Fibroblast of villous mesenchyme (primary cell): ENCODE measurements at places on chromosomes 4 and X. TPM values are rescaled to one million over a fixed set of nuclear protein-coding genes. Genes with fewer than 3 reads are reported as not detected.

BST1 gene
- 19.9 and 37.7 TPM in 2 replicates for total RNA-seq

OPHN1 gene
- 9.0 and 13.0 TPM in 2 replicates for total RNA-seq

RIBC1 gene
- 0.32 and 0.43 TPM in 2 replicates for total RNA-seq

AFF2 gene
- total RNA-seq: 0.32 TPM in 1 of 2 replicates, not detected in the other

TMSB15A gene
- 1.7 and 3.9 TPM in 2 replicates for total RNA-seq

GABRE gene
- total RNA-seq: 24.2 and 50.1 TPM in 2 replicates

TEX11 gene
- total RNA-seq: not detected in 2 replicates

GRIA2 gene
- 1.9 TPM in 1 of 2 replicates, not detected in the other for total RNA-seq

UGT2B17 gene
- not detected in 2 replicates for total RNA-seq

- no peak for DNase-seq
Measured at GRCh38 chr4:91958596-91958995, 345.2 kb upstream of the GRID2 start.

GRCh38 chr4:20362148-20362547 lies 110.4 kb downstream of the SLIT2 start:
- DNase-seq: no peak

- DNase-seq: no peak
Measured at GRCh38 chr4:184030036-184030435, 124.9 kb downstream of the STOX2 start.

DNA sequence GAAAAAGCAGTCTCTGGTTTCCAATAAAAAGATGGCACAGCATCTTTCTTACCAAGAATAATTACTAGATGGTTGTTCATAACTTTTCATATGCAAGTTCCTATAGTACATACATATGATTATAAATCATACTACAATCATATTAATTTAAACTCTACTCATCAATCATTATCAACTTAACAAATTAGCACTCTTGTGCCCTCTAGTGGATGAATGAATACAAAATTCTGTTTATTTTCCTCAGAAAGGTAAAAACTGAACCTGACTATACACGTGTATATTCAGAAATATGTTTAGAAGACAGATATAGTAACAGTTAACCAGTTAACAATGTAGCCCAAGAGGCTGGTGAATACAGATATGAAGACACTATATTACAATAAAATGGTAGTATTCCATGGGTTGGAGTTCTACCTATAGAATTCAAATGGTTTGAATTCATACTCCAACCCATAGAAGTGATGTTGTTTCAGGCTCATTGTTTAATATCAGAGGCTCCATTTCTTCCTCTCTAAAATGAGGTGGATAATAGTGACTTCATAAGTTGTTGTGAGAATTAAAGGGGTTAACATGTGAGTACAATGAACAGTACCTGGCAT lies 100.0 kb downstream of the ADAMTS3 start:
- DNase-seq: peak; percentile 28

DNA sequence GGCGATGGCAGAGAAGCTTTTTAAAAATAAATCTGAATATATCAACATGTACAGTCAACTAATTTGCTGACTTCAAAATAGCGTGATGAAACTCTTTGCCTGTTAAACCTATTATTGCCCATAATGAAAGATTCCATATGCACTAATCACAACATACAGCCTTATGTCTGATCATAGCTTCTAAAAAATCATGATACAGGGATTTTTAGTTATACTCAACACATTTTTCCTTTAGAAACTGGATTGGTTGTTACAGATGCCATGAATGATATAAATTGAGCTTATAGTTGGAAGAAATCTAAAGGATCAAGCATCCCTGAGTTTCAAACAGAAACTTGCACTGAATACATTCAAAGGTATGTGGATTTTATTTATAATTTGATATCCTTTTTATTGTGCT lies at the start of gene AMELX:
Gene AMELX (plus strand): TSS at position 301 of the 400 bp plus-strand sequence. CDS start 1,376 bp downstream, outside the sequence.
- no peak for DNase-seq

DNA sequence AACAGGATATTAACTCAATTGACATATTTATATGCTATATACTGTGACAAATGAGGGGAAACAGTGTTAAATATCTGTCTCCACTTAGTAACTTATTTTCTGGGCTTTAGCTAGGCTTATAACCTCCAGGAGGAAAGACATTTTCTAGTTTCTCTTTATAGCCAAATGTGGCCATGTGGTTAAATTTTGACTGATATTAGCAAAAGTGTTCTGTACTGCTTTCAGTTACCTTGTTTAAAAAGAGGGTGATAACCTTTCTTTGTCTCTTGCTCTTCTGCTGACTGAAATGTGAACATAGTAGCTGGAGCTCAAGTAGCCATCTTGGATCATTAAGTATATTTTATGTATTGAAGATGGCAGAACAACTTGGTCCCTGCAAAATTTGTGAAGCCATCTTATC lies 253.7 kb downstream of the PDHA2 start:
- no peak for DNase-seq

DNA sequence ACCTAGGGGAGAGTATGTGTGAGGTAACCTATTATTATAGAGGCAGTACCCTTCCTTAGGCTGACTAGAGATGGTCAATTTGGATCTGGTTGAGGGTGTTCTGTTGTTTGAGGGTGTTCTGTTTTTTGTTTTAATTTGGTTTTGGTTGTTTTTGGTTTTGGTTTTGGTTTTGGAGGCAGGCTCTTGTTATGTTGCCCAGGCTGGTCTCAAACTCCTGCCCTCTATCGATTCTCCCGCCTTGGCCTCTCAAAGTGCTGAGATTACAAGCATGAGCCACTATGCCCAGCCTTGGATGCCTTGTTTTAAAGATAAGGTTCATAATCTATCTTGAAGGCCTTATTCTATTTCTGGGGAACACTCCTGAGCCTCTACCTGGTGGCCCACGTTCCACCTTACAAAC lies 912 bp downstream of the CXorf65 start:
- DNase-seq: no peak

- no peak for DNase-seq
Measured at GRCh38 chr4:26242451-26242850, 78.4 kb upstream of the RBPJ start.

DNA sequence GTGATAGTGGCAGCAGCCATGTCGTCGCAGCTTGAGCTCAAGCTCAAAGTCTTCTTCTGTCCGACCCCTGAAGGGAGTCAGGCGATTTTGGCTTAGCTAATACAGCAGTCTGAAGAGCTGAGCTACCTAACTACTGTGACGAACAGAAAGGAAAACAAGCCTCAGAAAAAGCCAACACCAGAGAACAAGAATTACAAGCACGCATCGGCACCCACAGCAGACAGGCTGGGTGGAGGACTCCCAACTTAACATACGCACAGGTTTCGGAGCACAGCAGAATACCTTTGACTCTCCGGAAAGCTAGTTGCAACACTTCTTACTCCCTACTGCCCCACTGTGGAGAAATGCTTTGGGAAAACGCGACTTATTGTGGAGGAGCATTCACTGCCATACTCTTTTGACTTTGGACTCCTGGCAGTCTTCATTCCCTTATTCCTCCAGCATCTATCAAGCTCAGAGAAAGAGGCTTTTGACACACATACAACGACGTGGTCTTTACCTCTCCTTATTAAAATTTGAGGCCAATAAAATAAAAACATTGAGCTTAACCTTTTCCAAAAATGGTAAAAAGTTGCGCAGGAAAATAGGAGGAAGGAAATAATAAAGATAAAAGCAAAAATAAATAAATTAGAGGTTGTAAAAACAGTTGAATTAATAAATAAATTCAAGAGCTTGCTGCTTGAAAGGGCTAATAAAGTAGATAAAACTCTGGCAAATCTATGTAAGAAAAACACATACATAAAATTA lies 41.3 kb upstream of the GPC3 start:
- DNase-seq: peak; percentile 28

DNA sequence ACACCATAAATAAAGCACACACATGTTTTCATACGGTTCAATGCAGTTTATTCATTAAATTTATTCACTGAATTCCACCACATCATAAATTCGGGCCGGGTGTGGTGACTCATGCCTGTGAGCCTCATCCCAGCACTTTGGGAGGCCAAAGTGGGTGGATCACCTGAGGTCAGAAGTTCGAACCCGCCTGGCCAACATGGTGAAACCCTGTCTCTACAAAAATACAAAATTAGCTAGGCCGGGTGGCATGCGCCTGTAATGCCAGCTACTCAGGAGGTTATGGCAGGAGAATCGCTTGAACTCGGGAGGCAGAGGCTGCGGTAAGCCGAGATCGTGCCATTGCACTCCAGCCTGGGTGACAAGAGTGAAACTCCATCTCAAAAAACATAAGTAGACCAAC lies 131.6 kb downstream of the PDS5A start:
- no peak for DNase-seq

DNA sequence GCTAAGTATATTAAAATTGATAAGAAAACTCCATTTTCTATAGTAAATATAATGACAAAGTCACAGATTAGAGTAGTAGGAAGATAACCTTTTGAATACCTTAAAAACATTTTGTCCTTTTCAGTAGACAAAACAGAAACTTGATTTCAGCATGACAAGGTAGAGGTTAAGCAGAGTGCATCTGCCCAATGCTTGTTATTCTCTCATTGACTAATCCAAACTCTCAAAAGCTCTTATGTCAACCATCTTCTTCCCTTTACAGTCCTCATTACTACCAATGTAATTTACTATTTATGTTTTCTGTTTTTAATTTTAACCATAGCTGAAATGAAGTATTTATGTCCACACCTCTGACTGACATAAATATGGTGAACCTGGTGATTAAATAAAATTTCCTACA lies 11.1 kb downstream of the NIPAL1 start:
- no peak for DNase-seq

DNA sequence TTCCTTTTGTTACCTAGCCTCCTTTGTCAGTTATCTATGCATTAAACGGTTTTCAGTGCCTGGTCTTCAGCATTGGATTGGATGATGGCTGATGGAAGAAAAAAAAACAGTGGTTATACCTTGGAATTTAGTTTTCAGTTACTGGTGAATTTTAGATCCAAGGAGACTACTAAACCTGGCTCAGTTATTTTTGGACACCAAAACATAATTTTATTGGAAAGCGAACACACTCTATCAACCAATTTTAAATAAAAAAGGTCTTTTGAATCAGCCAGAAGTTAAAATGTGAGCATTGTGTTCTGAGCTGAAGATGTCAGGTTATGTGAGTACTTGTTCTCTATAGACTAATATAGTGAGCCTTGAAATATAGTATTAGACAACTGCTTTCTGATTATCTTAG lies 32.1 kb downstream of the FGF2 start:
- DNase-seq: no peak

DNA sequence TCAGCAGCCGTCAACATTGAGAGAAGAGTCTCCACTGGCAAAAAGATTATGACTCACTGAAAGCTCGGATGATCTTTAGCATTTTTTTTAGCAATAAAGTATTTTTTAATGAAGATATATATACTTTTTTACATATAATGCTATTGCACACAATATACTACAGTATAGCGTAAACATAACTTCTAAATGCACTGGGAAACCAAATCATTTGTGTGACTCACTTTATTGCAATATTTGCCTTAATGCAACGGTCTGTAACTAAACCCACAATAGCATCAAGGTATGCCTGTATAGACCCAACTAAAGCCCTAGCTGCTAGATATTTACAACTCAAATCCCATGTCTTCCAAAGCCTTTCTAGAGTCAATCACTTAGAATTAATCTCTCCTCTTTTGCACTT lies 52.3 kb upstream of the EDNRA start:
- no peak for DNase-seq

DNA sequence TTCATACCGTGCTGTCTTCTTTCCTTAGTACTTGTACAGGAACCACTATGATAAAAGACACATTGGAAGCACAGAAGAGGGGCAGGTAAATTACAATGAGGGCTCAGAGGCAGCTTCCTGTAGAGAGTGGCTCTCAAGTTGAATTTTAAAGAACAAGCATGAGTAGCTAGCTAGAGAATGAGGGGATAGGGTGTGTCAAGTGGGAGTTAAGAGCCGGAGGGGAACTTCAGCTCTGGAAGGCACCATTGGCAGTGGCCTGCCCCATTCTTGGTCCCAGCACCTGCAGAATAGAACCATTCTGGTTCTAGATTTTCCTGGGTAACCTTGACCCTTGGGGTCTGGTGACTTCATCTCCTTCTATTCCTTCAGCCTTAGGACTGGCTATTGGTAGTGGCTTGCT lies 34.0 kb upstream of the JADE1 start:
- no peak for DNase-seq

DNA sequence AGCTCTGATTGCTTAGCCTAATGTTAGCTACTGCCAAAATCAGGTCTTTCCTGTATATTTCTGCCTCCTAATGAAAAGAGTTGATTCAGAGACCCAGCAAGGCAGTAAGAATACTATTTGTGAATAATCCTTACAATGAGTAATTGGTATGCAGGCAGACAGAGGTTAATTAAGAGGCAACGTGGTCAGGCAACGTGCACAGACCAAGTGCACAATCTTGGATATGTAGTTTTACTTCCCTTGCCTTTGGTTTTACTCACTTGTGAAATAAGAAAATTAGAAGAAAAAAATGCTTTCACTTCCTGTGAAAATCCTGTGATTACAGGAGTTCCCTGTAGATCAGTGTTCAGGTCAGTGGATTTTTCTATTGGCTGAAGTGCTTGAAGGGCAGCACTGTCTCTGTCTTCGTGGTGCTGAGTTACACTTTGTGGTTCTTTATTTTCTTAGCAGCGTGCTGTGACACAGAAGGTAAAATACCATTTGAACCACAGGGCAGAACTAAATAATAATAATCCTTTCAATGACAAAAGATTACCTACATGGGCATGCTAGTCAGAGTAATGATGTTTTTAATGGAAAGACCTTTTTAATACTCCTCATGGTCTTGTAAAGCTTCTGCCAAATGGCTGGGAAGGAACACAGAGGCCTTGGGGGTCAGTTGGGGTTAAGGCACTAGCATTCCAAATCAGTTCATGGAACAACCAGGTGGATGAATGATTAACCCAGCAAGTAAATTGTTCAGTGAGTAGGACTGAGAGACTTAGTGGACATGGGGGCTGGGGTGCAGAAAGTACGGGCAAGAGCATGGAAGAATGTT lies 430.9 kb downstream of the MAPK10 start:
- DNase-seq: peak; percentile 27

- DNase-seq: no peak
Measured at GRCh38 chrX:108420481-108420880, 17.7 kb downstream of the COL4A6 start.

GRCh38 chr4:94582517-94582916 lies 130.8 kb downstream of the PDLIM5 start:
- no peak for DNase-seq

DNA sequence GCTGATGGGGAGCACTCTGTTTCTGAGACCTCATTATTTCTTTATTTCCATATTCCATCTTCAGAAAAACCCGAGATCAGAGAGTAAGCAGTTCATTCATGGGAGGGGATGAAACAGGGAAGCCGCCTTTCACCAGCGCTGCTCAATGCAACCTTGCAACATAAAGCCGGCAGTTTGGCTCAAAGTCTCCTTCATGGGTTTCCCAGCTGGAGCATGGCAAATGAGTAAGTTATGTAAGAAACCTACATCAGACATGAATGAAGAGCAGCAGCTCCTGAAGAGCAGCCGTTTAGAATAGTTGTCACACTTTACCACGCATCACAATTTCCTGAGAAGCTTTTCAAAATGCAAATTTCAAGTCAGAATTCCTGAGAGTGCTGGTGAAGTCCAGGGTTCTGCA lies 578.8 kb downstream of the FSTL5 start:
- no peak for DNase-seq

GRCh38 chrX:111568354-111568753 lies 56.9 kb downstream of the SERTM2 start:
- DNase-seq: peak; percentile 31
